ENCODE measurements at places on chromosomes 1 and 21. TPM values are rescaled to one million over a fixed set of nuclear protein-coding genes. Genes with fewer than 3 reads are reported as not detected.
A peak's percentile ranks its signal among the peaks of the same experiment; 100 is the strongest.

DNA sequence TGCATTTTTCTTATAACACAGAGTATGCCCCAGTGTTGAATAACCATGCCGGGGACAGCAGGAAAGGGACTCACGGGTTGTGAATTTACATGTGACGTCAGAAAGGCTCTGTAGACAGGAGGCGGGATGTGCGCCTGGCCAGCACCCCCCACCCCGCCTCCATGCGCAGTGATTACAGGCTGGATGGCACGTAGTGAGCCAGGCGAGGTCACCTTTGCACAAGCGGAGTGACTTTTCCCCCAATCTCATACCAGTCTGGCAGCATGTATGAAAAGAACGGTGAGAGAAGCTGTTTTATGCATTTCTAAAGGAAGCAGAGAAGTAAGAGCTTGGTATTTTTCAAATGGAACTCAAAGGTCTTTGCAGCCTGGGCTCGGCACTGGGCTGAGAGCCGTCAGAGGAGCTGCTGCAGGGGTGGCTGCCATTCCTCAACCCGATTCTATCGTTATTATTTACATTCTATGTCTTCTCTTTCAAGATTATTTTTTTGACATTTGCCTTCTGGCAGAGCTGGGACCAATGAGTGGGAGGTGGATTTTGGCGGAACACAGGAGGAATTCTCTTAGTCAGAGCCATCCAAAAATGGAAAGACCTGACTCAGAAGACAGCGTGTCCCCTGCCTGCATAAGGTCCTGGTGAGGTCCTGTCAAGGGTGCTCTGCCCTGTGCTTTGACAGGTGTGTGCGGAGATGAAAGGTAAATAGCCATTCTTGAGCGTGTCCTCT is 115.6 kb upstream of the SLC45A1 start:
- peak; percentile 54 for DNase-seq

- no peak for DNase-seq
These were observed 65.6 kb upstream of the USP24 start for GRCh38 chr1:55280731-55281130.

- DNase-seq, result no peak
These were observed 350.0 kb downstream of the SIPA1L2 start for GRCh38 chr1:232279909-232280400.

GRCh38 chr1:10771789-10772188 is 24.7 kb downstream of the CASZ1 start:
- no peak for DNase-seq

DNA sequence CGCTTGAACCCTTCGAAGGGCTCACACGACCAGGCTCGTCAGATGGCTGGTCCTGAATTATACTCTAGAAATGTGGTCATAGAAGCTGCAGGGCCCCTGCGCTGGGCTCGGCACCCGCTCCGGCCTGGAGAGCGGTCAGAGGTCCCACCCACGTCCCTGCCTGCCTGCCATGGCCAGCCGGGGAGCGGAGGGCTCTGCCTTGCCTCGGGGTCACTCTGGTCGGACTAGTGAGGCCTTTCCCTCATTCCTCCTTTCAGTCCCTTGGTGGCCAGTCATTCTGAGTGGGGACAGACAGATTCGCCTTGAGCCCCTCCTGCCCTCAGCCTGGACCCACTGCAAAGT is 529 bp upstream of the MARCKSL1 start:
- peak; percentile 15 for DNase-seq

GRCh38 chr21:42086969-42087368 is 15.9 kb downstream of the UMODL1 start:
- DNase-seq, result no peak

GRCh38 chr1:204079608-204079999 is 6.7 kb downstream of the SOX13 start:
- no peak for DNase-seq

GRCh38 chr1:101918277-101918676 is 78.4 kb downstream of the OLFM3 start:
- no peak for DNase-seq

DNA sequence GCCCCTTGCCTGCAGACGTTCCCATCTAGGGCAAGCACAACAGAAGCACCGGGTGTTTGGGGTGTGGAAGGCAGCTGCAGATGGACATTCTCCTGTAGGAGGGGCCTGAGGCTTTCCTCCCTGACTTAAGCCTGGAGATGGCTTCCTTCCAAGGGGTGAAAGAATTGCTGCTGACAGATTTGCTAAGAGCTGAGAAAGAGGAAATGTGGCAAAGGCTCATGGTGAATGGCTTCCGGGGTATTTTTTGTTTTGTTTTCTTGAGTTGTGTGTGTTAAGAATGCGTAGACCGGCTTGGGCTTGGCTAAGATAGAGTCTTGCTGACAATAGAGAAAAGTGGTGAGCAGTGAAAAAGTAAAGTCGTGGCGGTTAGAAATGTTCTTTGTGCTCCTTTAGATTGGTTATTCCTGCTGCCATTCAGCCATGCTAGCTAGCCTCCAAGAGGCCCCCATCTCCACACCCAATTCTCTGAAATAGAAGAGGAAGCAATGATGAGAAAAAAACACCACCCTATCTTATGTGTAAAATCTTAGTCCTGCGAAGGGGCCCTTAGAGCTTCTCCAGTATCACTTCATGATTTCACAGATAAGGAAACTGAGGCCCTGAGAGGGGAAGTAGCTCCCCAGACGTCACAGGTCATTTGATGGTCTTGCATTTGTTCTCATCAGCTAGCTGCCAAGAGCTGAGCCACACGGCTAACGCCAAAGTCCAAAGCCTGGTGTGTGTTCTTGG is 36.9 kb downstream of the EIF2D start:
- DNase-seq, result peak; percentile 49

DNA sequence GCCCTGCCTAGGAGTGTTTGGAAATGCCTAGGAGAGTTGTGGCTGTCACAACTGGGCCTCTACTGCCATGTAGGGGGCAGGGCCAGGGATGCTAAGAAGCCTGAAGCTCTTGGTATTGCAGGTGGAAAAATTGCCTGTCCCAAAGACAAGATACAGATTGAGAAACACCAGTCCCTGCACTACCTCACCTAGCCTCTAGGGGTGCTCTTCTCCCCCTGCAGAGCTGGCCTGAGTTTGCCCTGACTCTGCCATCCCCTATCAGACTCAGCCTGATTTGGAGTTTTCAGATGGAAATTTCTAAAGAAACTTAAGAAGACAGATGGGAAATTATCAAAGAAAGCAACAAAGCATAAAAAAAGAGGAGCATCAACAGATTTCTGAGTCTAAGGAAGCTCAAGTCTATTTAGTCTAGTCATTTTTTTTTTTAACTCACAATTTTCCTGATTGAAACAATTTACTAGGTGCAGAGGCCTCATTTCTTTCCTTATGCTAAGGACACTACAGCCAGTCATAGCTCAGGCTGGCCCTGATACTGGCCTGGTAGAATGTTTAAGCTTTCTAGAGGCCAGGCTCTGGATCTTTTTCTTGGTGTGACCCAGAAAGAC is 61.4 kb upstream of the LRRN2 start:
- DNase-seq, result peak; percentile 63

DNA sequence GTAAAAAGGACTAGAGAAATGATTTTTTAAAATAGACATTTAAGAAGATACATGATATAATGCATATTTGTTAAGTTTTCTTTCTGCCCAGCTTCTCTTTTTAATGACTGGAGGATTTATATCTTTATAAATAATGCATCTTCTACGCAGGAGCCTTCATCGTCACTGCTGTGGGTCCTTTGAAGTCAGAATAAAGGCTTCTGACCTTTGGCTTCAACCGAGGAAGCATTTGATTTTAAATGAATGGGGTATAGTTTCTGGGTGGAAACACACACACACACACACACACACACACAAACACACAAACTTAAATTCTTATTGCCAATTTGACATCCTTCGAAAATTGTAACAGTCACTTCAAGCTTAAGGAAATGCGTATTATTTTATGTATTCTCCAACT is 690.9 kb downstream of the BRINP3 start:
- DNase-seq, result no peak

- DNase-seq, result no peak
These were observed 536.0 kb downstream of the NPHP4 start for GRCh38 chr1:5456090-5456811.

DNA sequence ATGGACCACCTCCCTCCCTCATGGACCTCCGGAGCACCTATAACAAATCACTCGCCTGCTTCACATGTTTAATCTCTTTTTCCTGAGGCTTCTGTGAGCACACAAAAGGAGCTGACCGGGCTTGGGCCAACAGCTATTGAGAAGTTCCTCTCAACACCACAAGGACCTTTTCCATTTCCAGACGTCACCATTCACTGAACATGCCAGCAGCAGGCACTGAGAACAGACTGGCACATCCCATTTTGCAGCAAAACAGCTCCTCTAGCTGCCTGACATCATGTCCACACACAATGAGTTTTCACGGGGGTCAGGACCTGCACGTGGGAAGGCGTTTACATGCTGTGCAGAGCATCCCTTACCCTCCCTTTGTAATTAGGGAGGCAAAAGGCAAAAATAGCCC is 11.0 kb downstream of the SUSD4 start:
- DNase-seq, result no peak

- DNase-seq, result no peak
These were observed 11.3 kb upstream of the UCK2 start for GRCh38 chr1:165816157-165816556.

- DNase-seq, result no peak
These were observed 570.6 kb downstream of the DPYD start for GRCh38 chr1:97350241-97350640.

- DNase-seq, result no peak
These were observed 4.8 kb downstream of the ITLN1 start for GRCh38 chr1:160880216-160880615.

DNA sequence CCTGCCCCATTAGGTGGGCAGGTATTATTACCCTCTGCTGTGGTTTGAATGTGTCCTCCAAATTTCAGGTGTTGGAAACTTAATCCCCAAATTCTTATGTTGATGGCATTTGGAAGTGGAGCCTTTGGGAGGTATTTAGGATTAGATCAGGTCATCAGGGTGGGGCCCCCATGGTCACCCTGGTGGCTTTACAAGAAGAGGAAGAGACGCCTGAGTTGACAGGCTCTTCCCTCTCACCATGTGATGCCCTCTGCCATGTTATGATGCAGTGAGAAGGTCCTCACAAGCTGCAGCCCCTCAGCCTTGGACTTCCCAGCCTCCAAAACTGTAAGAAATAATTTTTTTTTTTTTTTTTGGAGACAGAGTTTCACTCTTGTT is 8.8 kb upstream of the THEMIS2 start:
- no peak for DNase-seq

GRCh38 chr21:37367703-37368540 is 1.3 kb downstream of the DYRK1A start:
- peak; percentile 38 for DNase-seq

- DNase-seq, result no peak
These were observed 50.6 kb downstream of the SDC3 start for GRCh38 chr1:30857964-30858363.

- no peak for DNase-seq
These were observed 239.8 kb upstream of the RAB4A start for GRCh38 chr1:229031061-229031460.

DNA sequence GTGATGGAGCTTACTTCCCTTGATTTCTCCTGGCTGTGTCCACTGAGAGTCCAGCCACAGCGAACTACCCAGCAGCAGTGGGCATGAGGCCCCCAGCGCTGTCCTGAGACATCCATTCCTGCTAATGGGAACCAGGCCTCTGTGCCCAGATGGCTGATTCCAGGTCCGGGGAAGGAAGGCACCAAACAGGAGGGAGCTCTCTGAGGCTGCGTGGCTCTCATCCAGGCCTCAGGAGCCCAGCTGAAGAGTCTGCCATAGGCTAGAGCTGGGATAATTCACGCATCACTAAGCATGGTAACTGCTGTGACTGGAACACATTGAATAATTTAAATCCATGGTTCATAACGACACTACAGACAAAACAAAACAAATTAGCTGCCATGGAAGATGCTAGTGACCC is 24.7 kb upstream of the LRRC47 start:
- DNase-seq, result no peak

DNA sequence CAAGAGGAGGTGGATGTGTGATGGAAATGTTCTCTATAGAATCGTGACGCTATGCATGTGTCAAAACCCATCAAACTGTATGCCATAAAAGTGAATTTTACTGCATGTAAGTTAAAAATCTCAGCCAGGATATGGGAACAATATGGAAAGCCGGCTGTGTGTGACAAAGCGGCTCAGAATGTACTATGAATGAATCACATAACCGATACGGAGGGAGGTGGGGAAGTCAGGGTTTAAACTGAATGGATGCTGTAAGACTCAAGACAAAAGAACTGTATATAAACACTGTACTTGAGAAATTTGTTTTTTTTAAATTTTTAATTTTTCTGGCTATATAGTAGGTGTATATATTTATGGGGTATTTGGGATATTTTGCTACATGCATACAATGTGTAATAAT is 111.6 kb upstream of the PDE4B start:
- DNase-seq, result no peak

DNA sequence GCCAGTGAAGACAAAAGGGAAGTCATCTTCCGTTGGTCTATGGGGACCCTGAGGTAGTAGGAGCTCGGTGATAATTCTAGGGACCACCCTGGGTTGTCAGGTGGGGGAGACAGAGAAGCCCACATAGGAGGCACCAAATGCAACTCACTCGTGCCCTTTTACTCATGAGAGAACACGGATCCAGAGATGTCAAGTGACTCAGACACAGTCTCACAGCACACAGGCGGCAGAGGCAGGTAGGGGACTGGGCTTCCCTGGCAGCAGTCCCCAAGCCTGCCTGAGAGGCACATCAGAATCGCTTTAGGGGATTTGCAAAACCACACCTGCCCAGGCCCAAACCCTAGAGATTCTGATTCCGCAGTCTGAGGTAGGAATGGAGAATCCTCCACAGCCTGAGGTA is 31.3 kb upstream of the RUNX3 start:
- DNase-seq, result no peak

DNA sequence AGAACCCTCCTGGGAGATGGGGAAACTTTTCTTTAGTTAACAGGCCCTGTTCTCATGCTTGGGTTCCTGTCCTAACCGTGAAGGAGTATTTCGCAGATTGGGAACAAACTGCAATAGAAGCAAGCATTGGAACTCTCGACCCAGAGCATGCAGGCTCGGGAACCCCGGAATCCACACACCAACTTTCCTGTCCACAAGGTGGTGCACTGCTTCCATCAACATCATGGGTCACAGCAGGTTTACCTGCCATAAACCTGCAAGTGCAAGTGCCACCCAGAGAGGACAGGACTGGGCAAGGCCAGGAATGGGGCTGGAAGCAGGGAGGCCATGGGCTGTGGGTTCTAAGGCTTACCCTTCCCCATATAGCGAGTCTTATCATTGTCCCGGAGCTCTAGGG is 6.9 kb downstream of the ENO1 start:
- peak; percentile 68 for DNase-seq

- DNase-seq, result peak; percentile 41
These were observed 12.1 kb downstream of the LRP8 start for GRCh38 chr1:53315456-53316423.

DNA sequence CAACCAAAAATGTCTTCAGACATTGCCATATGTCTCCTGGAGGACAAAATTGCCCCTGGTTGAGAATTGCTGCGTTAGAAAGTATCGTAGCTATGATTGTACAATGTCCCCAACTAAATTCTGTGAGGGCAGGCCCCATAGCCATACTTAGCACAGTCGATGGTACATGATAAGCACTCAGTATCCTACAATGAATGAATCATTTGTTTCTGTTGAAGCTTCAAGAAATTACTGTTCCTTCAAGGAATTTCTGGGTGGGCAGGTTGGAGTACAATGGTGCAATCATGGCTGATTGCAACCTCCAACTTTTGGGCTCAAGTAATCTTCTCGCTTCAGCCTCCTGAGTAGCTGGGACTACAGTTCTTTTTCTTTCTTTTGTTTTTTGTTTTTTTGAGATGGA is 4.7 kb downstream of the CAP1 start:
- no peak for DNase-seq

Gene CFHR4
- total RNA-seq, result not detected

Gene FRRS1
- 32.4 TPM for total RNA-seq

Gene INAVA
- 235 TPM for total RNA-seq

Gene SGIP1
- not detected for total RNA-seq

Gene CXADR
- 98.4 TPM for total RNA-seq

Gene LENEP
- not detected for total RNA-seq

Gene CELA2A
- not detected for total RNA-seq

All from transverse colon (tissue), 4 donors.